A549 (cell line): ENCODE measurements at places on chromosomes 7 and 10.

DNA sequence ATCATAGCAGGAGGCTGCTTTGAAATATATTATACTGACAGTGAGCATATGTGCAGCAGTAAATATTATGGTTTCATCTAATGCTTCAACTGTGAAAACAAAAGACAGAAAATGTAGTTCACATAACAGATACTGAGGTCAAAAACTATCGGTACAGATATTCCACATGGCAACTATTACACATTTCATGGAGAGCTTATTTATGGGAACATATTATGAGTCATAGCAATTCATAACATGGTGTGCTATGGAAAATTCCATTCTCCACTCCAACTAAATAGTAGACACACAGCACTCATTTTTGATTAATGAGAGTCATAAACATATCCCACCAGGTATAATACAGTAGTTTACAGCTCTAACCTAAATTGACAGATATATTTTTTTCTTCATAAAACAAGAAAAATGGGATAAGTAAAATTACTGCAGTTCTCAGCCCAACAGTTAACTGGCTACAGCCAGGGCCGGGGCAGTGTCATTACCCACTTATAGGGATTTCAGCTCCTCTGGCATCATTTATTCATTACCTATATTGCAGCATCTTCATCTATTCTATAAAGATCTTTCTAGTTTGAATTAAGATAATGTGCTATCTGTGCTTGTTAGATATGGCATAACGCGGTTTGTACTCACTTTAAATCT lies 475.6 kb upstream of the KLF6 start:
- DNase-seq: no peak

DNA sequence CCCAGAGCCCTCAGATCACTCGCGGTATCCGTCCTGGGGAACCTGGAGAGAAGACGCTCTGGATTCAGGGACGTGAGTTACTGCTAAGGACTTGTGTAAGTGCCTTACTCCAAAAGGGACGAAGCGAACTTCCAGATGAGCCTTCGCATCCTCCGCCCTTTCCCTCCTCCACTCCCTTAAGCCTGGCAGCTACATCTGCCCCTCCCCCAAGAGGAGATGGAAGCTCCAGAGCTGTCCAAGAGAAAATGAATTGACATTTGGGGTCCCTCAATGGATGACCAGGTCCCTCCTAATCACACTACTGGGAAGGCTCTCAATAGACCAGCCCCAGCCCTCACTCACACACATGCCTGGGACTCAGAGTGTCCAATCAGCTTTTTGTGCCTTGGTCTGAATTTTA lies 31.3 kb upstream of the GDF10 start:
- no peak for DNase-seq

GRCh38 chr10:111004016-111004415 lies 72.8 kb upstream of the ADRA2A start:
- DNase-seq: no peak

GRCh38 chr7:113209449-113210203 lies 91.3 kb upstream of the SMIM30 start:
- no peak for DNase-seq

DNA sequence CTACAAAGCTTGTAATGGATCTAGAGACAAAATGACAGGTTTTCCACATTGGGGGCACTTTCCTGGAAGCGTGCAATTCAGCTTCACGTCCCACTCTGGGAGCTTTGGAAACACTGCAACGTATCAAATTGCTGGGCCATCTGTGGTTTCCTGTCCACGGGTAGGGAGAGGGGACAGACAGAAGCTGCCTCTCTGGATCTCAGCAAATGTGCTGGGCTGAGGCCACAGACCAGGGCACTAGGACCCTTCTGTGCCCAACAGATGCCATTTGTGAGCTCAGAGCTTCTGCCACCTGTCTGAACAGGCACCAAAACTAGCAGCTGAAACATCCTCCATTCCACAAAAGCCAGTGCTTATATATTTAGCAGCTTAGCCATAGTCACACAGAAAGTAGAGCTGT lies 40.9 kb upstream of the FRMD4A start:
- DNase-seq: no peak

DNA sequence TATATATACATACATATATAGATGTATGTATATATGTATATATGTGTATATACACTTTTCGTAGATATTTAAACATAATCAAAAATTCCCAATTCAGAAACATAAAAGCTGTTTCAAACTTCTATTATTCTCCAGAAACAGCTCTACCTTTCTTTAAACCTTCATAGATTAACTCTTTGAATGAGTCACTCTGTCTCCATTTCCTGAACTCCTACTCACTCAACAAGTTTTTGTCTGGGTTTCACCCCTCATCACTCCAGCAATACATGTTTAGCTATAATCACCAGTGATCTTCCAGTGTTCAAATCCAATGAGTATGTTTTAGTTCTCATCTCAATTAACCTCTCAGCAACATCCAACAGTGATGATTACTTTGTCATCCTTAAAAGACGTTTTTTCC lies 9.6 kb downstream of the DGKB start:
- DNase-seq: no peak

GRCh38 chr10:110919349-110919931 lies at the start of gene SHOC2:
SHOC2 (plus strand) TSS chr10:110919604; CDS start chr10:110964359, 44,755 bp downstream.
- no peak for DNase-seq

- DNase-seq: no peak
These were observed 233.1 kb upstream of the FERD3L start for GRCh38 chr7:19378345-19378714.

GRCh38 chr10:24503461-24504320 lies 220.0 kb downstream of the ARHGAP21 start:
- DNase-seq: peak; percentile 75

DNA sequence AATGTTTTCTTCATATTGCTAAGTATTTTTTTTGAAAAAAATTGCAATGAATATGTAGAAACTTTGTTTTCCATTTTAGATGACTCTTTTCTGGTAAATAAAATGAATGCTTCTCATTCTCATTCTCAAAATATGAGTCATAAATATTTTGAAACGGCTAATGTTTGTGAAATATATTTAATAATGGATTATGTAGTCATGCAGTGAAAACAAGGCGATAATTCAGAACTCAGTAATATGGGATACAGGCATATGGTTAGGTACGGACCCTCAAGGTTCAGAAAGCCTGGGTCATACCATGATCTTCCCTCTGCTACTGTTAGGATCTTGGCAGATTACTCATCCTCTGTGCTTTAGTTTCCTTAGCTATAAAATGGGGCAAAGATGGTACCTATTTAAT lies 46.2 kb upstream of the SLC39A12 start:
- DNase-seq: no peak

DNA sequence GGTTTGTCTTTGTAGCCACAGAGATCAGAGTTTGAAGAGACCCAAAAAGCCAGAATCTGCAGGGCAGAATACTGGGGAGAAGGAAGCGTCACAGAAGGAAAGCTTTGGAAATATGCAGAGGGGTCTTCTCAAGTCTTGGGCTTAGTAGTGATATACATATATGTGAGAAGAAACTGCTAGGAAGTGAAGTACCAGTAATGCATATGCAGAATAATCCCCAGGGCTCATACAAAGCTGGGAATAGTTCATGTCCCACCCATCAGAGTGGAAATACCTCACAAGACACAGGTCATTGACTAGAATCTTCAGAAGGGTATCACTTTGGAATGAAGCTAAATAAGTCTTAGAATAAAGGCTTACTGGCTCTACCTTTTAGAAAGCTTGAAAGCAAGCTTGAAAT lies 39.6 kb downstream of the C10orf71 start:
- DNase-seq: no peak

- DNase-seq: no peak
These were observed 830.8 kb upstream of the AUTS2 start for GRCh38 chr7:68767462-68767861.

GRCh38 chr10:119656760-119657159 lies 5.6 kb downstream of the BAG3 start:
- no peak for DNase-seq

- DNase-seq: no peak
These were observed 51.0 kb upstream of the TRIM8 start for GRCh38 chr10:102593074-102593803.

GRCh38 chr7:112360681-112361080 lies 89.6 kb upstream of the IFRD1 start:
- no peak for DNase-seq

GRCh38 chr10:112951359-112952281 lies 1.6 kb downstream of the TCF7L2 start:
- DNase-seq: peak; percentile 53
